Naive B cell (primary cell): ENCODE measurements at places on chromosomes 2 and 18. TPM values are rescaled to one million over a fixed set of nuclear protein-coding genes. Genes with fewer than 3 reads are reported as not detected.

DNAJC5G gene
- not detected for polyA plus RNA-seq

ADCY3 gene
- 19.4 TPM for polyA plus RNA-seq

TCF23 gene
- polyA plus RNA-seq: not detected

GRCh38 chr2:239049421-239050251 lies 201.8 kb downstream of the TWIST2 start:
- no peaks in the 10 kb centered on the region for H3K27me3 ChIP-seq
- H3K27ac ChIP-seq: no peak overlapping the region
- DNase-seq: no peak
